Activated CD4-positive, CD25-positive, alpha-beta regulatory T cell (primary cell): ENCODE measurements at places on chromosomes 11 and 22.

GRCh38 chr22:45547731-45548130, 45.0 kb downstream of the FBLN1 start:
- DNase-seq: no peak

- DNase-seq: no peak
Observed at GRCh38 chr11:47437746-47438418, 11.1 kb downstream of the RAPSN start.

DNA sequence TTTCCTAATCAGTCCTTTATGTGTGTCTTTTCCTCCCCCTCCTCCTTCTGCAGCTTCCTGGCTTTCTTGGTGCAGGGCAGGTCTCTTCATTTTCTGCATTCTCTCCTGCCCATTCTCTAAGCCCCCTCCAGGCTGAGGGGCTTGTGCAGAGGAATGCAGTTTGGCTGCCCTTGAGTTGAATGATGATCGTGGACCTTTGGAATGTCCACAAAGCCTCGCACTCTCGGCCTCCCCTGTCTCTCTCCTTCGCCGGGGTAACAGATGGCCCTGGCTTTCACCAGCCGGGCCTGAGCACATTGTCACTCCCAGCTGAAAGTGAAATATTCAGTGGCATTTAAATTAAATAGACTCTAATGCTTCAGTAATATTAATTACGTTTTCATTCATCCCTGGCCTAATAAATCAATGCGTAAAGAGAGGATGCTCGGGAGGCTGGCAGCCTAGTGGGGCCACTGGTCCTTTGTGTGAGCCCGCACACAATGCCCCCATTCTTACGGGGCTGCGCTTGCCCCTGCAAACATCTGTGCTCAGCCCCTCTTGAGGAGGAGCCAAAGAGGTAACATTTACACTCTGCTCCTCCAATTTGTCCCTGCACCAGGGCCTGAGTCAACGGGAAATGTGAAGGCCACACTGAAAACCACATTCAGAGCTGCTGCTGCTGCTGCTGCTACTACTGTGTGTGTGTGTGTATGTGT, 64.9 kb upstream of the PAX6 start:
- DNase-seq: no peak

- DNase-seq: no peak
Observed at GRCh38 chr11:6319001-6319703, 1.1 kb downstream of the CAVIN3 start.

- DNase-seq: no peak
Observed at GRCh38 chr11:74014880-74015279, 6.0 kb upstream of the UCP3 start.

DNA sequence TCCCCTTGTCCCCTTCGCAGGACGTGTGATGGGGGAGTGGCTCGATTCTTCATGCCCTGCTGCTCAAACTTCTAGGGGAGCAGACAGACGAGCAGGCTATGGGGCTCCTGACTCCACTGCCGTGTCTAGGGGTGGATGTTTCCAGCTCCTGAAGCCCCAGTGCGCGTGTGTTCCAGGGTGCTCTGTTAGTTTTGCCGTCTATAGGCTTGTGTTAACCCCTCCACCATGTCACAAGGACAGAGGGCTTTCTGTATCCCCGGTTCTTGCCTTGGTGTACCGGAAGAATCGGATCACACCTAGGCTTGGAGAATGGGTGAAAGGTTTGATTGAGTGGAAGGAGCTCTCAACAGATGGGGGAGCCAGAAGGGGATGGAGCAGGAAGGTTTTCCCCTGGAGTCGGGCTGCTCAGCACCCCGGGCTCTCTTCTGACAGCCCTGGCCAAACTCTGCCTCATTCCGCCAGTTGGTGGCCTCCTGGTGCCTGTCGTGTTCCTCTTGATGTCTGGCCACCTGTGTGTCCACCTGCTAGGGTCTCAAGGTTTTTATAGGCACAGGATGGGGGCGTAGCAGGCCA, 810.7 kb downstream of the BRD1 start:
- DNase-seq: no peak

DNA sequence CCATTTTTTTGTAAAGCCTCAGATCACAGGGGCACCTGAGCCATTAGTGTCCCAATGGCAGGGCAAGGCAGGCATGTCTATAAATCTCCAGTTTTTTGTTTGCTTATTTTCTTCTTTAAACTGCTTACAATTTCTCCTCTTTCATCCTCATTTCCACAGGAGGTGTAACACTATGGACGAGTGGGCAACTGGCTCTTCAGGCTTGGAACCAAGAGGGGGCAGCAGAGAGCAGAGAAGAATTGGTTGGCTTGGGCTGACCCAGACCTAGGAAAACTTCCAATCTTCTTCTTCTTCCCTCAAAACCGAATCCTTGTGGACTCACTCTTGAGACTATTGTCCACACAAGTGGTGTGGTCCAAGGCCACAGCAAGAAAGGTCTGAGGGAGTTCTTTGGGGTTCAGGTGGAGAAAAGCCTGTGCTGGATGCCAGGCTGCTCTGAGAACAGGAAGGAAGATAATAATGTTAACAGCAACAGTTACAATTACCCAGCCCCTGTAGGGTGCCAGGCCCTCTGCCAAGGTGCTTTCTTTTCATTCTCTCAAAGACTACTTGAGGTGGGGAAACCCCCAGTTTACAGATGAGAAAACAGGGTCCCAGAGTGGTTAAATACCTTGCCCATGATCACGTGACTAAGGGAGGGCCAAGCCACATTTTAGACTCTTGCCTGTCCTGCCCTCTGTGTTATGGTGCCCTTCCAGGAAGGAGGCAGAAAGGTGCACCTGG, 70.7 kb upstream of the E2F8 start:
- DNase-seq: peak; percentile 17

- no peak for DNase-seq
Observed at GRCh38 chr22:36027579-36027934, 1.1 kb downstream of the RBFOX2 start.

DNA sequence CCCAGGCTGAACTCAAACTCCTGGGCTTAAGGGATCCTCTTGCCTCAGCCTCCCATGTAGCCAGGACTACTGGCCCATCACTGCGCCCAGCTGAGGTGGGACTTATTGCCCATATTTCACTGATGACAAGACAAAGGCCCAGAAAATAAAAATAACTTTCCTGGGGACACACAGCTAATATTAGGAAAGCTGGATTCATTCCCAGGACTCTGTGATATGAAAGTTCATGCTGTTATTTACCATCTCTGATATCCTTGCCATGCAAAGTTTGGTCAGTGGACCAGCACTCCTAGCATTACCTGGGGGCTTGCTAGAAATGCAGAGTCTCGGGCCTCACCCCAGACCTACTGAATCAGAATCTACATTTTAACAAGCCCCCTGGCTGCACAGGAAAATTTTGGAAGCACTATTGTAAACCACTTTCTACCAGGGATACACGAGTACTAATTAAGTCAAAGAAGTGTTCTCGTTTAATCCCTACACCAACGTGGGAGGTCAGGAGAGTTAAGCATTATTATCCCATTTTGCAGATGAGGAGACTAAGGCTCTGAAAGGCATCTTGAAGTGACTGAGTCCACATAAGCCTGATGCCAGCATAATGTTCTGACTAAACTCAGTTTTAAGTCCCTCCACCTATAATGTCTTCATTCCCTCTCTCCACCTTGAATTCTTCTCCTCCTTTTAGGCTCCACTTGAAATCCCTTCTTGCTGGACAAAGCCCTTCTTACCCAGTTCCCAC, 2.5 kb upstream of the FAM83F start:
- DNase-seq: no peak

GRCh38 chr22:29200901-29201300, 4.8 kb upstream of the EMID1 start:
- DNase-seq: no peak

GRCh38 chr22:27331526-27332281, 469.9 kb downstream of the MN1 start:
- DNase-seq: no peak

DNA sequence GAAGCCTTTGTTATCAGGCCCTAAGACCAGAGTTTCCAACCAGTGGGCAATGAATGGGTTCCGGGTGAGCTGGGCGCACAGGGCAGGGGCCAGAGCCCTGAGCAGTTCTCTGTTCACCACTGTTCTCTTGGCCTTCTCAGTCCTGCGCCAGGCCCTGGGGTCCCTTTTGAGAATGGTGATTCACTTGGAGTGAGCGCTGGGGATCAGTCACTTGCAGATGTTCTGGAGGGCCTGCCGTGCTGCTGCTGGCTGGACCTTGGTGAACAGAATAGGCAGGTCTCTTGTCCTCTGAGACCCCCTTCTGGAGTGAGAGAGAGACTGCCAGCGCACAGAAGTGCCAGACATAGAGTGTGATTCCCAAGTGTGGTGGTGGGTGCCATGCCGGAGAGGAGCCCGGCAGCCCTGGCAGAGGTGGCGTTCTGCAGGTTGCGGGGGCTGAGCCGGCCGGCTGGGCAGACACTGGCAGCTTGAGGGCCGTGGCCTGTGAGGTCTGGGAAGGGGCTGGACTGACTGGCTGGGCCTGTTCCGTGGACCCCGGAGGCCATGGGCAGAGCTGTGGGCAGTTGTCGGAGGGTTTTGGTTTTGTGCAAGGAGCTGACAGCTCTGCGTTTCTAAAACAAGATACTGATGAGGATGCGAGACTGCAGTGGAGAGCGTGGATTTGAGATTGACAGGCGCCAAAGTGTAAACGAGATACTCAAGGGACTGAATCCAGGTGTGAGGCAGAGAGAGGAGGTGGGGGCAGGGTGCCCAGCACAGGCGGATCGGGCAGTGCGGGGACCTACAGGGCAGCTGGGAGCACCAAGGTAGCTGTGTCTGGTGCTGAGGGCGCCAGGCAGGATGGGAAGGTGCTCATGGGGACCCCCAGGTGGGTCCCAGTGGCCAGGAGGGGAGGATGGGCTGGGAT, 12.3 kb downstream of the TPCN2 start:
- DNase-seq: no peak

GRCh38 chr22:42511401-42511891, 8.2 kb downstream of the RRP7A start:
- no peak for DNase-seq

DNA sequence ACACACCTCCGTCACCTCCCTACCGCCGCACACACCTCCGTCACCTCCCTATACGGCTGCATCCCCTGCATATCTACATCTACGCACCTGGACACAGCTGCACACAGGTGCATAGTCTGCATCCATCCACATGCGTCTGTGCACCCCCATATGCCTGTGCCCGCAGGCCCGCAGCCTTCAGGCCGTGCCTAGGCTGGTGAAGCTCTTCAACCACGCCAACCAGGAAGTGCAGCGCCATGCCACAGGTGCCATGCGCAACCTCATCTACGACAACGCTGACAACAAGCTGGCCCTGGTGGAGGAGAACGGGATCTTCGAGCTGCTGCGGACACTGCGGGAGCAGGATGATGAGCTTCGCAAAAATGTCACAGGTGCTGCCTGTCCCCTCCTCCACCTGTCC, 4.8 kb downstream of the PKP3 start:
- no peak for DNase-seq

- no peak for DNase-seq
Observed at GRCh38 chr22:19984201-19984753, 32.3 kb downstream of the ARVCF start.

- DNase-seq: no peak
Observed at GRCh38 chr11:86435711-86436110, 61.0 kb downstream of the CCDC81 start.

DNA sequence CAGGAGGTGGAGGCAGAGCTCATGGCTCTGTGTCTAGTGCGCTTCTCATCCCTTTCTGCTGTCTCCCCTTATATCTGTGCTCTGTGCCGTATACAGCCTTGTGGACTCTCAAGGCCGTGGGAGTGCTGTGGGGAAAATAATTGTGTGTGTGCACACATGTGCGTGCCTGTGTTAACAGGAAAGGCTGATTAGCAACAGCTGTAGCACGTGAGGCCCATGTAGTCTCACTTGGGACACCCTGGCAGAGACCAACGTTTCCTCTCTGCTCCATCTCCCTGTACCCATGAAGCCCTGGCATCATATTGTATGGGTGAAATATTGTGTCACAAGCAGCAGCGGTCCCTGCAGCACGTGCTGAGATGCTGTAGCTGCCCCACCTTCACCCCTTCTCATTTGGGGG, 109.3 kb downstream of the LRRC32 start:
- DNase-seq: no peak

DNA sequence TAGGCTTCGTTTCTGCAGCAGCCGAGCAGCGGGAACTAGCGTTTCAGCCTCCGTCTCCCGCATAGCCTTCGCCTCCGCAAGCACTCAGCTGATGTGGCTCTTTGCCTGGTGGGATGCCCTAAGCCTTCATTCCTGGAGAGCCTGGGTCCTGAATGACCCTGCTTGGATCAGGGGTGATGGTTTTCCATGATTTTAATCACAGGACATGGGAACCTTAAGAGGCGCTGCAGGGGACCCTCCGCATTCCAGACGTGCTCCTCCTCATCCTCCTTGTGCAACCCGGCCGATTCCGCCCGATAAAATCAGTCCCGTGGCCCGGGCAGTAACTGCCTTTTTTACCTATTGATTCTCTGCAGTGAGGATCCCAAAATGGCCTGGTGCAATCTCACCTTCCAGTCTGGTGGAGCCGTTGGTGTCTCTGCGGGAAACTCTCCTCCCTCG, 8.2 kb downstream of the C11orf21 start:
- no peak for DNase-seq
